ENCODE measurements at places on chromosomes 5 and 9. TPM values are rescaled to one million over a fixed set of nuclear protein-coding genes. Genes with fewer than 3 reads are reported as not detected.

DNA sequence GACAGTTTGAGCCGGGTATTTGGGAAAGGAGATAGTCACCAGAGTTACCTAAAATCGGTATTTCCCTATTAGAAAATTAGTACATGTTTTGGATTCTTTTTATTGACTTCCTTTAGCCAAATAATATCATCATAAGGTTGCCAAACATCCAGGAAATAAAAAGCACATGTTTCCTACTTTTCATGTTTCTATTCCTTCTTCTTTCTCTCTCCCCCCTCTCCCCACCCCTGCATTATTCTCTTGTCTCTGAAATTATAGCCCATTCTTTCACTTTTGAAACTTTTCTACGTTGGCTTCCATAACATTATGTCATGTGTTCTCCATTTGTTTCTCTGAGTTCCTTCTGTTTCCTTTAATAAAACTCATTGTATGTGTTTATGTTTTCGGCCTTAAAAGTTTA lies 161.9 kb downstream of the ALDH1A1 start:
- no peak for DNase-seq

The PRUNE2 gene
- total RNA-seq, result 1.3 TPM

The PCDHB13 gene
- 2.4 TPM for total RNA-seq

- DNase-seq, result no peak
Measured at GRCh38 chr9:130461218-130461630, 16.5 kb downstream of the ASS1 start.

DNA sequence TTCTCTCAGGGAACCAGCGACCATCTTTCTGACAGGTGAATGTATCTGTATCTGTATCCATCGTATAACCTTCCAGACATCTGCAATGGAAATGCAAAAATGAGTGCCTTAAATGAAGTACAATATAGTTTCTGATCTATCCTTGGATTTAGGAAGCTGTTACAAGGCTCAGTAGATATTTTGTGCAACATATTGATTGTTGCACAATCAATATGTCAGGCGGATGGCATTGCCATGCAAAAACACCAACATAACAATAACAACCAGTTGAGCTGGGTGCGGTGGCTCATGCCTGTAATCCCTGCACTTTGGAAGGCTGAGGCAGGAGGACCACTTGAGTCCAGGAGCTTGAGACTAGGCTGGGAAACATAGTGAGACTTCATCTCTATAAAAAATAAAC lies 66.8 kb upstream of the TXNDC8 start:
- no peak for DNase-seq

The PRLR gene
- total RNA-seq, result 0.08 TPM

DNA sequence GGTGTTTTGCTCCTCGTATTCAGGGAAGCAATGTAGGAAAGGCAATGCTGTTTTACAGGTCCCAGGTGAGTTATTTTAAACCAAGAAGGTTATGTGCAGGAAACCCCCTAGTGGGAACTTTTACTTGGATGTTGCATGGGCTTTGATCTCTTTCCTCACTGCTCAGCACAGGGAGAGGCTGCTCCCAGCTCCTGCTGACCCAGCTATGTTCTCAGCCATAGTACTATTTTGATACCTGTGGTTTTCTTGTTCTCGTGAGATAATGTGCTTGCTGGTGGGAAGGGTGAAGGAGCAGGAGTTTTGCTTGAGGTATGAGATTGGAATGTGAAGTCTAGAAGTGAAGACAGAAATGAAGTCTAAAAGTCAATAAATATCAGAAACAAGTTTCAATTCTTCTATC lies 265.6 kb upstream of the FBXL7 start:
- no peak for DNase-seq

- DNase-seq, result no peak
Measured at GRCh38 chr9:121354762-121355161, 15.3 kb downstream of the STOM start.

DNA sequence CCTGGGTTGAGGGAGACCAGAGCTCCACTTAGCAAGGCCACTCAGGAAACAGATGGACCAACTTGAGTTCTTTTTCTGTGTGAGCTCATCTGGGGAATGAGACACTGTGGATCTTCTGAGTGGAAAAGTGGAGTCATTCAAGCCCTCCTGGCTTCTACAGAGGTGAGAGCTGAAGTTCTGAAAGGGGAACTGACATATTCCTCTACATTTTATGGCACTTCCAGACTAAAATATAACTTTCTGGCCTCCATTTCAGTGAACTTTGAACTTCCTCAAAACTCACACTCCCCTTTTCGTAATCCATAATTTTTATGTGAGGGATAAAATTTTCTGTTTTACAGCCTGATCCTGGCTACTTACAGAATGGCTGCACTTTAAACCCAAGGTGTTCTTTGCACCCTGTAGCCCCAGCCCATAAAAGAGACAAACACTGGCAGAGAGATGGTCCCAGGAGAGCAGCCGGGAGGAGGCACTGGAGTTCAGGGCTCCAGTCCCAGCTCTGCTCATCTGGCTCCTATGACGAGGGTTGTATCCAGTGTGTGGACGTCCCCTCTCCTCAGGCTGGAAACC lies 10.8 kb downstream of the SPAAR start:
- DNase-seq, result no peak

The HSPB3 gene
- not detected for total RNA-seq

The SEMA6A gene
- total RNA-seq, result 2.3 TPM

DNA sequence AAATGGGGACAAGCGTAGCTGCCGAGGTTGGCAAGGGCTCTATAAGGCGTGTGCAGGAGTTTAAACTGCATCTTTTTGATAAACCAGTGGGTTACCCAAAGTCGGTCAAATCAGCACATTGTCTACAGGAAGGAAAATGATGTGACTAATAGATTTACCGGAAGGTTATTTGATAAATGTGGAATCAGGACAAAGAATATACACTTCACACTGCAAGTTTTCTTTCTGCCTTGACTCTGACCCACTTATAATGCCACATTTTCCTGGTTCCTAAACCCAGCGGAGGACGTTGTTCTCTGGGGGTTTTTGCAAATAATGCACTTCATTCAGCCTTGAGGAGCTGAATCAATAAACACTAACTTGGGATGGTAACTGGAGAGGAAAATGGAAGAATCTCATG lies 76.8 kb downstream of the TTLL11 start:
- DNase-seq, result peak; percentile 46

DNA sequence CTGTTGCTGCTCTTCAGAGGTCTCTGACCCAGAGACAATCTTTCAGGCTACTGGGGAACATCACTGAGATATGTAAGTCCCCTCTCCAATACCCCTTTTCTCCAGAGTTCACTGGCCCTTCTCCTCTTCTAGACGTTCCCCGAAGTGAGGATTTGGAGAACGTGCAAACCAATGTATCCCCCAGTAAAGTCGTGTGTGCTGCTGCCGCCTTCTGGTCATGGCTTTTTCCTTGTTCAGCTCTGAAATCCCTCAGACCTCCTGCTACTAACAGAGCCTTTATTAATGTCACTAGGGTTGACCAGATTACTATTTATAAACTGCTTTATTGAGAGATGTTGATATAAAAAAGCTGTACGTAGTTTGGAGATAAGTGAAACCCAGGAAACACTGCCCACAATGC lies 1028.6 kb downstream of the CDH9 start:
- no peak for DNase-seq

The OR1J2 gene
- total RNA-seq, result not detected

The DOK3 gene
- total RNA-seq, result 7.2 TPM

The OMD gene
- total RNA-seq, result 31.1 TPM

The ZNF462 gene
- 55.0 TPM for total RNA-seq

- peak; percentile 70 for DNase-seq
Measured at GRCh38 chr5:393846-394275, 49.1 kb upstream of the EXOC3 start.

The CLPTM1L gene
- total RNA-seq, result 88.0 TPM

- peak; percentile 89 for DNase-seq
Measured at GRCh38 chr9:131608493-131609037, 63.2 kb downstream of the PRRT1B start.

- no peak for DNase-seq
Measured at GRCh38 chr5:141508440-141508797, 19.5 kb downstream of the PCDHGC5 start.

DNA sequence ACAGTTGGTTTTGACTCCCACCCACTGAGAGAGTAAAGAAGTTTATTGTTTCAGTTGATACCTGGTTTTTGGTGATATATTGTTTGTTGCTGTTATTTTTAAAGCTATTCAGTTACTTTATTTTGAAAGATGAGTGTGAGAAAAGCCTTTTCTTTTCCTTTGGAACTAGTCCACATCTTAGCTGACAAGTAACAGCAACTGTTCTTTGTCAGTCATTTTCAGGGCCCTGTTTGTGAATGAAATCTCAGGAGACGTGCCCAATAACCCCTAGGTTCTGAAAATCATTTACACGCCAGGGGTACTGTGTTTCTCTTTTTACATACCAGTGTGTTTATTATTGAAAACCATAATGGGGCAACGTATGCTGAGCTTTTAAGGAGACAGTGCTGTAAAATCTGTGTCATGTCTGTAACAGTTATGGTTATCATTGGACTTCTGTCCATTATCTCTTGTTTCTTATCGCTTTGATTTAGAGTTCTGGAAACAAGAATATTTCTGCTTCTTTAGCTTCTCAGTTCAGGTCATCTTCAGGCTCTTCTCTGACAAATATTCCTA lies 75.0 kb downstream of the LIX1 start:
- DNase-seq, result no peak

DNA sequence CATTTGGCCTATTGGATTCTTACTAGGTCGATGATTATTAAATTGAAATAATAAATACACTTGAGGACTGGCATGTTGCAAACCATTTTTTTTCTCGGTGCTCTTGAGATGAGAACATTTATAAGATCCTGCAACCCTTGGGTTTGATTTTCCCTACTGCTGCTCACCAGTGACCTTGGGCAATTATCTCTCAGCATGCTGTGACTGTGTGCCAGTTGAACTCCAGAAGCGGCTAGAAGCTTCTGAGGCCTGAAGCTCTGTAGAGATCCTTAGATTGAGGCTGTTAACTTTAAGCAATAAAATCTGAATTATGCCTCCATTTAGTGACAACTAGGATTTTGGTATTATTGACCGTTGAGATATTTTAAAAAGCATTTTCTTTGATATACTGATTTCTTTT lies 489.8 kb downstream of the MAT2B start:
- no peak for DNase-seq

DNA sequence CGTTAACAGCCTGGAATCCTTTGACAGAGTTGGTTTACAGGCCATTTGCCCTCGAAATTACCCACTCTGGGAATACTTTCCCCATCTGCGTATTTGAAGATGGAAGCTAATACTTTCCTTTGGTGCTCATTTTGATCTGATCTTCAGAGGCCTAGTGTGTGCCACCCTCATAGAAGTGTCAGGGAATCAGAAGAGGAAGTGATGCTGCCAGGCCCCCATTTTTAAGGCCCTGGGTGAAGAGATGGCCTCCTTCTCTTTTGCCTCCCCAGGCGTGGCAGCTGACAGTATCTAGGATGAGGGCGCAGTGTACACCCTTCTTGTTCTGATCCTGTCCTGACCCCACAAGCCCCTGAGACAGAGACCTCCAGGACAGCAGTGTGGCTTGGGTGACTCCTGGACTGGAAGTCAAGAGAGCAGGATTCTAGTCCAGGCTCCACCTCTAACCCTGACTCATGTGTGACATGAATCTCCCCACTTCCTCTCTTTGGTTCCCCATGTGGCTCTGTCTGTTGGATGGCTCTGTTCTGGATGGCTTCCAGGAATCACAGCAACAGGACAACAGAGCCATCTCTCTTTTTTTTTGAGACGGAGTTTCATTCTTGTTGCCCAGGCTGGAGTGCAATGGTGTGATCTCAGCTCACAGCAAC lies 27.8 kb downstream of the CSF1R start:
- DNase-seq, result no peak

The TMEM8B gene
- 29.9 TPM for total RNA-seq

- DNase-seq, result no peak
Measured at GRCh38 chr5:134455466-134455865, 43.8 kb upstream of the CDKN2AIPNL start.

DNA sequence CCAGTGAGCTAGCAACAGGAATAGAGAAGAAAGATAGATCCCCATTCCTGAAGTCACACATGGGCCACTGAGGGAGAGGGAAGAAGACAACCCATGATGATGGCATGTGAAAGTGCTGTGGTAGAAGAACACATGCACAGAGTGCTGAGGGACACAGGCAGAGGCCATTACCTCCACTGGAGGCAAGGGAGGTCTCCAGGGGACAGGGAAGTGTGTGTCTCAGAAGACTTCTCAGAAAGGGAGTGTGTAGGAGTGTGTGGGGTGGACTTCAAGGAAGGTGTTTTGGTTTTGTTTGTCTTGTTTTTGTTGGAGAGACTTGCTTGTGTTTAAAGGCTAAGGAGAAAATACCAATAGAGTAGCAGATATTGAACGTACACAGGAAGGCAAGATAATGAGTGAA lies 77.0 kb upstream of the SMARCA2 start:
- DNase-seq, result no peak

The ADAMTS12 gene
- 15.5 TPM for total RNA-seq

The GNE gene
- 16.9 TPM for total RNA-seq

DNA sequence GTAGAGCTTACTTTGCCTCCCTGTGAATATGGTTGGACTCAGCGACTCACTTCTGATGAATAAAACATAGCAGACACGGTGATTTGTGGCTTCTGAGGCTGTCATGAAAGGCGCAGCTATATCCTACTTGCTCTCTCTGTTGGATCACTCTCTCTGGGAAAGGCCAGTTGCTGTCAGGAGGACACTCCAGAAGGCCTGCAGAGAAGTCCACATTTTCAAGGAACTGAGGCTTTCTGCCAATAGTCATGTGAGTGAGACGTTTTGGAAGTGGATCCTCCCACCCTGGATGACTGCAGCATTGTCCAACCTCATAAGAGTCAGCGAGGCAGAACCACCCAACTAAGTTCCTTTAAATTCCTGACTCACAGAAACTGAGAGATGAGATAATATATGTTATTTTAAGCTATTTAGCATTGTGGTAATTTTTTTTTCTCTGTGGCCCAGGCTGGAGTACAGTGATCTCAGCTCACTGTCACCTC lies 156.0 kb upstream of the MAST4 start:
- no peak for DNase-seq

The UNC5A gene
- not detected for total RNA-seq

GRCh38 chr5:68708842-68709170 lies 385.0 kb upstream of the SLC30A5 start:
- DNase-seq, result no peak

The SPATA31A3 gene
- not detected for total RNA-seq

DNA sequence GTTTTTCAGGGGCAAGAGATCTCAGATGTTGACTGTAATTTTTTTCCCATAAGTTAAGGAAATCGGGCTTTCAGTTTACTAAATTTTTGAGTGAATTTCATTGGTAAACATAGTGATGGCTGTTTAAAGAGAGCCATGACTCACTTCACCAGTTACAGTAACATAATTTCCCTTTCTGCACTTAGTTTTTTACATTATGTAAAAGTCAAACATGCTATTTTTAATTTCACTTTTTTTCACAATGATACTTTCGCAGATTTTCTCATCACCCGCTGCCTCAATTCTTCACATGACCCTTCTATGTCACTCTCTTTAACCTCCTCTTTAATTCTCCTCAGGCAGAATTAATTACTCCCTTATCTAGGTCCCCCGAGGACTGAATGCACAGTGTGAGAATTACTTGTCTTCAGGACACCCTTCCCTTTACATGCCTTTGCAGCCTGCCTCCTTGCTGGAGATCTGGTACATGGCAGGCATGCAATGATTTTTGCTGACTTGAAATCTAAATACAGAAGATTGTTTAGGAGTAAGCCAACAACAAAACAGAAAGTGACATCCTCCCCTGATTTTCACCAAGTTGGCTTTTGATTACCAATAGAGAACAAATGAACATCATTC lies 217.5 kb upstream of the S1PR3 start:
- DNase-seq, result no peak

Data from osteocyte (in vitro differentiated cells).